Activated CD4-positive, alpha-beta T cell treated with anti-CD3 and anti-CD28 coated beads for 48 hours (primary cell): ENCODE measurements at places on chromosomes 4 and X.

DNA sequence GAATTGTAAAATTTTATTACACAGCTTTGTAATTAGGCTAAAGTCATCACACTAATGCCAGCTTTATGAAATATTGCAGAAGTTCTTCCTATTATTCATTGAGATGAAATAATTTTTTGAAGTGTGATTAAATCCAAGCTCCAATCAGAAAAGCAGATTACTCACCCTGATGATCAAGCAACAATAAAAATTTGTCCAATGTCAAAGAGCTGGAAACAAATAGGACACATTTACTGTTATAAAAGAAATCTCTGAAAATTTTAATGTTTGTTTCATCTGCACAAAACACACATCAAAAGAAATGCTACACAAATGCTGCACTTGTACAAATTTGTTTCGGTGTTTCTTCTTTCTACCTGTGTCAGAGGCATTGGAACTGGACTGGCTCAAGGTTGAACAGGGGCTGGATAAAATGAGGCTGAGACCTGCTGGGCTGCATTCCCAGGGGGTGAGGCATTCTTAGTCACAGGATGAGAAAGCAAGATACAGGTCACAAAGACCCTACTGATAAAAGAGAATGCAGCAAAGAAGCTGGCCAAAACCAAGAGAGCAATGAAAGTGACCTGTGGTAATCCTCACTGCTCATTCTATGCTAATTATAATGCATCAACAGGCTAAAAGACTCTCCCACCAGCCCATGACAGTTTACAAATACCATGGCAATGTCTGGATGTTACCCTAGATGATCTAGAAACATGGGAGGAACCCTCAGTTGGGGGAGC, 78.3 kb downstream of the GASK1B start:
- no peak for DNase-seq

- DNase-seq: no peak
Observed at GRCh38 chrX:121333942-121334341, 286.5 kb downstream of the GLUD2 start.

DNA sequence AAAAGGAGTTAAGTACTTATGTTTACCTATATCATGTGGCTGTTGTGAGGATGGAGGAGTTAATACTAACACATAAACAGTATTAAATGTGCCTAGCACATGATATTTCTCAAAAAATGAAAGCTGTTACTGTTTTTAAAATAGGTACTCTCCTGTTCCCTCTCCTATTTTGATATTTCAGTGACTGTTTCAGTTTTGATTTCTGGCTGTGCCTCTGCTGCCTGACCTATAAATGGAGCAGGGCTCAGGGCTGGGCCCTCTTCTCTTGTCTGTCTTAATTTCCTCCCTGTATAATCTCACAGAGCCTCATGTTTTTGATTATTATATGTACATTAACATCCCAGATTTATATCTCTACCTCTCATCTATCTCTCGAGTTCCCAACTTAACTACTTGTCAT, 93.3 kb downstream of the UGT8 start:
- no peak for DNase-seq

- no peak for DNase-seq
Observed at GRCh38 chrX:154317391-154317995, 21.9 kb downstream of the TKTL1 start.
